ENCODE measurements at places on chromosomes 12 and 14.

DNA sequence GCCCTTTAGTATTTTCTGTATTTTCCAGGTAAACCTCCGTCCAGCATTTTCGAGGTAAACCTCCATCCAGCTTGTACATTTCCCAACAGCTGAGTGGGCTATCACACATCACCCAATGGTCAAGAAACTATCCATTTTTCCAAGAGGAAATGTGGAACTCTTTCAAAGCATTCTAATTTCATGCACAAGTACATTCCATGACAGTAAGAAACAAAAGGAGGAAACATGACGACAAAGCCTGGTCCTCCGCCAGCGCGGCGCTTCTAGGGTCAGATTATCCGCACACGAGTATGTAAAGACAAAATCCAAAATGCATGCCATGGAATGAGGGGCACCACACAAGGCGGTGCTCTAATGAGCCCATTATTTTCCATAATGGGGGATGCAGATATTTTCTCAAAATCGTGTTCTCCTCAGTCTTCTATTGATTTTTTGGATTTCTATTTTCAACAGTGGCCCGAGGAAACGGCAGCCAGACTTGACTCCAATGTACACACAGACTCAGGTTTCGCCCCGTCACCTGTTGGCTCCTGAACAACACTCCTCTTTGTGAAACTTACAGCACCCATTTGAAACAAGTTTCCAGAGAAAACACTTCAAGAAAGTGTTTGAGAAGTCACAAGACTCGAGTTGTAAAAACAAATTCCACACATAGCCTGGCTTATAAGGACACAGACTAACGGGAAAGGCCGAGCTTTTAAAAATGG is 107.4 kb downstream of the PRICKLE1 start:
- DNase-seq = no peak

- no peak for DNase-seq
These were observed 591.0 kb upstream of the ATP2B1 start for GRCh38 chr12:90299666-90300065.

DNA sequence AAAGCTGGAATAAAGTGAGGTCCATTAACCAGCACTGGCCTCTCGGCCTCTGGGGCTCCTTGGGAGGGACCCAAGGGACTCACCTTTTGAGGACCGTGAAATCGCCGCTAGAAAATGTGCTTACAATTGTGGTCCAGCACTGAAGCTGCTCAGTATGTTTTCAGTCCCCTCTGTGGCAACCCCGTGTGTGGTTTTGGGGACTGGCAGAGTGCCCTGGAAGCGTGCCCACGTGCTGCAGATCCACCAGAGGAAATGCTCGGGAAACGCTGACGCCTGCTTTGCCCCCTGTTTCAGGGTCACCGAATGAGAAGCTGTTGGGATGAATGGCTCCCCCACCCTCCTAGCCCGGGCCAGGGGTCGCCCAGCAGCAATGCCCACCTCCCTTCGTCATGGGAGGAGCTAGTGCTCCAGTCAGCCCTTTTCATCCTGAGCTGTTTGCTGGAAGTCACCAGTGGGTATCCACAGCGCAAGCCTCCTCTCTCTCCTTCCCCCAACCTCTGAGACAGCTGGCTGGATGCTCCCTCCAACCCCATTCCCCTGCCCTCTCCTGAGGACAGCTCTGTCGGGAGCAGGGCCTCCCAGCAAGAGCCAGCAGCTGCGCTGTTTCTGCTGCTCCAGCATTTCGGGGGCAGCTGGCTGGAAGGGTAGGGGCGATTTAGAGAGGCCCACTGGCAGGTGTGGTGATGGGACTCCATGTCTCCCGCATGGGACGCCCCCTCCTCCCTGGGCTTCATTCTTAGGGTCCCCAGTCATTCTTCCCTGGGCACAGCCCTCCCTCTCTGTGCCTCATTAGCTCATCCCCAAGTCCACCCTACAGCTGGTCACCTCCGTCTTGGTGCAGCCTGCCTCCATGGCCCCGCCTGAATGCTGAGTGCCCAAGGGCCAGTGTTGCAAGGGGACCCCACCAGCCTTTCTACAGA is 33.2 kb upstream of the PPP1R13B start:
- no peak for DNase-seq

DNA sequence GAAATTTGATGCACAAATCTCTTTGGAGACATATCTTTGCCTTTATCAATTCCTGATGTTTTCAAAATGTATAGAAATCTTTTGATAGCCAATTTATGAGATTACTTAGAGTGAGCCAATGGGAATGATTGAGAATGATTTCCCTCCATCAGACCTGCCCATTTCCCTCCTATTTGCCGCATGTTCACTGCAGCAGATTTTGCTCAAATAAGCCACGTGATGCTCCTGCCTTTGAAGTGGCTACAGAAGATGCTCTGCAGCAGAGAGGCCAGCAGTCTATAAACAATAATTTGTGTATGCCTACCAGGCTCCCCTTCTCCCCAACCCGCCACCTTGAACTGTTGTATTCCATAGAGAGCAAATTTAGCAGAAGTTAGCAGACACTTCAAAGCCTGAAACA is 21.9 kb downstream of the WIF1 start:
- DNase-seq = no peak

DNA sequence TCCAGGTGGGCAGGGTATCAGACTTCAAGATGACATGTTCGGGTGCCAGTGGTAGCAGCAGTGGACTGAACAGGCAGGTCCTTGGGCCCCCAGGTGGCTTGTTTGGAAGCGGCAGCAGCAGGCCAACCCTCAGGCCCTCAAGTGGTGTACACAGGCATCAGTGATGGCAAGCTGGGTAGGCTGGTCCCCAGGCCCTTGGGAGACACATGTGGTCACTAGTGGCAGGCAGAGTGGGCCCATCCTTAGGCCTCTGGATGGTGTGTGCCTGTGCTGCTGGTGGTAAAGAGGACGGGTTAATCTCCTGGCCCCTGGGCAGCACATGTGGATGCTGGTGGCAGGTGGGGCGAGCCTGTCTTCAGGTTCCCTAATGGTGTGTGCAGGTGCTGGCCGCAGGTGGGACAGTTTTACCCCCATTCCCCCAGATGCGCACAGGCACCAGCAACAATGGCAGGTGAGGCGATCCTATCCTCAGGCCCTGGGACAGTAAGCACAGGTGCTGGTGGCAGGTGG is 8.0 kb downstream of the OAS2 start:
- DNase-seq = no peak

DNA sequence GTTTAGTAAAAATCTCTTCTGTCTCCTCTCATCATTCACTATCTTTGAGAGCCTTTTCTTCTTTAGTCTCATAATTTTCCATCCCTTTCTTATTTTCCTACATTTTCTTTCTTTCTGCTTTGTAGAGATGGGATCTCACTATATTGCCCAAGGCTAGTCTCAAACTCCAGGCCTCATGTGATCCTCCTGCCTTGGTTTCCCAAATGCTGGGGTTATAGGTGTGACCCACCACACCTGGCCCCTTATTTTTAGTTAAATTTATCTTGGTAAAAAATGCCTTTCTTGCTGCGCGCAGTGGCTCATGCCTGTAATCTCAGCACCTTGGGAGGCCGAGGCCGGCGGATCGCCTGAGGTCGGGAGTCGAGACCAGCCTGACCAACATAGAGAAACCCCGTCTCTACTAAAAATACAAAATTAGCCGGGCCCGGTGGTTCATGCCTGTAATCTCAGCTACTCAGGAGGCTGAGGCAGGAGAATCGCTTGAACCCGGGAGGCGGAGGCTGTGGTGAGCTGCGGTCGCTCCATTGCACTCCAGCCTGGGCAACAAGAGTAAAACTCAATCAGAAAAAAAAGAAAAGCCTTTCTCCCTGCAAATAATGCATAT is 996 bp downstream of the SLC2A3 start:
- DNase-seq = no peak

GRCh38 chr14:103404032-103404918 is 19.1 kb downstream of the MARK3 start:
- no peak for DNase-seq

DNA sequence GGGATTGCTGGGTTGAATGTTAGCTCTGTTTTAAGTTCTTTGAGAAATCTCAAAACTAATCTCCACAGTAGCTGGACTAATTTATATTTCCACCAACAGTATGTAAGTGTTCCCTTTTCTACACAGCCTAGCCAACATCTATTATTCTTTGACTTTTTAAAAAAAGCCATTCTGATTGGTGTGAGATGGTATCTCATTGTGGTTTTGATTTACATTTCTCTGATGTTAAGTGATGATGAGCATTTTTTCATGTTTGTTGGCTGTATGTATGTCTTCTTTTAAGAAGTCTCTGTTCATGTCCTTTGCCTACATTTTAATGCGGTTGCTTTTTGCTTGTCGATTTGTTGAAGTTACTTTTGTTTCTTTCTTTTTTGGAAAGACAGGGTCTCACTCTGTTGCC is 301.1 kb upstream of the OR4E1 start:
- DNase-seq = no peak

- no peak for DNase-seq
These were observed 66.8 kb upstream of the CFL2 start for GRCh38 chr14:34781242-34781641.

GRCh38 chr14:68770553-68771286 is 22.1 kb downstream of the ZFP36L1 start:
- DNase-seq = no peak

DNA sequence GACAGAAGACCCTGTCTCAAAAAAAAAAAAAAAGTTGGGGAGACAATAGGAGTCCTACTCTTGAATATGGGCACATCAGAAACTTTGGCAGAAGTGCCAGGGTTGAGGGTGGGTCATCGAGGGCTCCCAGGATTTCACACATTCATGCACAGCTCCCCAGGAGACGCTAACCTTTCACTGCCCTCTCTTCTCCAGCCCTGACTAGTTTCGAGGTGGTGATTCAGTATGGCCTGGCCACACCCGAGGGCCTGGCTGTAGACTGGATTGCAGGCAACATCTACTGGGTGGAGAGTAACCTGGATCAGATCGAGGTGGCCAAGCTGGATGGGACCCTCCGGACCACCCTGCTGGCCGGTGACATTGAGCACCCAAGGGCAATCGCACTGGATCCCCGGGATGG is 29.4 kb upstream of the LRP1-AS start:
- no peak for DNase-seq

DNA sequence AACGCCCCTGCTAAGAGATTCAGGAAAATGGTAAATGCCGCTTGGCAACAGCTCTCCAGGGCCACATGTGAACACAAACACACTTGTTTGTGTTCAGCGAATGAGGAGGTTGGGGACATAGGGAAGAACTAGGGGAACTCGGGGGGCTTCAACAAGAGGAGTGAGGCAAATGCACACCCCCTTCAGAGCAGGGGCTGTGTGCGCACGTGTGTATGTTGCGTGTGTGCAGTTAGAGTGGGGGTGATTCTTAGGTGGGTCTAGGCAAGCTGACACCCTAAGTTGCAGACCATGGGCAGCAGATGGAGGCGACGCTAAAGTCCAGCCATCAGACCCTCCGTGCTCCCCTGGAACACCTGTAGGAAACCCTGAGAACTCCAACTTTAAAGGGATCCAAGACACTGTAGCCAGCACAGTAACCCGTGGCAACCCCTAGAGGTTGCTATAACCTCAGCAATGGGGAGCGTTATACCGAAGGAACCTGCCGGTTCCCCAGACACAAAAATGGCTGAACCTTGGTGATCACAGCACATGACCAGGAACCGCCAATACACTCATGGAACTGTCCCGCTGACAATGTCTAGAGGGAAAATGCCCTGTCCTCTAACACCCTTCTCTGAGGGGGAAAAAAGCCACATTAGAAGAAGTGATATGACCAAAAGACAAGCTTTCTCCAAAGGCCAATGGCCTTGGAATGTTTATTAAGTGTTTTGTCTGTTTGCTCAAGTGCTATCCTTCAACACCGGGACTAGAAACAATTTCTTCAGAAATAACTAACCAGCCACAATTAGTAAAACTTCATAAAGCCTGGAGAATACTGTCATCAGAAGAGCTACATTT is 86.5 kb upstream of the CEP83 start:
- peak; percentile 47 for DNase-seq

GRCh38 chr12:105100998-105101397 is 6.5 kb upstream of the WASHC4 start:
- no peak for DNase-seq

- DNase-seq = no peak
These were observed 11.8 kb downstream of the GCH1 start for GRCh38 chr14:54890788-54891187.

GRCh38 chr12:497501-498160 is 37.9 kb downstream of the B4GALNT3 start:
- no peak for DNase-seq

GRCh38 chr12:88431246-88431645 is 149.0 kb downstream of the KITLG start:
- DNase-seq = no peak

GRCh38 chr14:59753512-59753911 is 117.1 kb downstream of the RTN1 start:
- no peak for DNase-seq

- DNase-seq = no peak
These were observed 300.9 kb upstream of the SRRM4 start for GRCh38 chr12:118680356-118680963.

GRCh38 chr14:38208618-38209562 is 1.2 kb downstream of the SSTR1 start:
- DNase-seq = no peak

DNA sequence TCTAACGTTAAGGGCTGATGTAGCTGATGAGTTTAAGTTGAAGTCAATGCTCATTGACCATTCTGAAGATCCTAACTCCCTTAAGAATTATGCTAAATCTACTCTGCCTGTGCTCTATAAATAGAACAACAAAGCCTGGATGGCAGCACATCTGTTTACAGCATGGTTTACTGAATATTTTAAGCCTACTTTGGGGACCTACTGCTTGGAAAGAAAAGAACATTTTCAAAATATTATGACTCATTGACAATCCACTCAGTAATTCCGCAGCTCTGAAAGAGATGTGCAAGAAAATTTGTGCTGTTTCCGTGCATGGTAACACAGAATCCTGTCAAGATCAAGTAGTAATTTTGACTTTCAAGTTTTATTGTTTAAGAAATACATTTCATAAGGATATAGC is 35.0 kb upstream of the NAV3 start:
- DNase-seq = no peak

DNA sequence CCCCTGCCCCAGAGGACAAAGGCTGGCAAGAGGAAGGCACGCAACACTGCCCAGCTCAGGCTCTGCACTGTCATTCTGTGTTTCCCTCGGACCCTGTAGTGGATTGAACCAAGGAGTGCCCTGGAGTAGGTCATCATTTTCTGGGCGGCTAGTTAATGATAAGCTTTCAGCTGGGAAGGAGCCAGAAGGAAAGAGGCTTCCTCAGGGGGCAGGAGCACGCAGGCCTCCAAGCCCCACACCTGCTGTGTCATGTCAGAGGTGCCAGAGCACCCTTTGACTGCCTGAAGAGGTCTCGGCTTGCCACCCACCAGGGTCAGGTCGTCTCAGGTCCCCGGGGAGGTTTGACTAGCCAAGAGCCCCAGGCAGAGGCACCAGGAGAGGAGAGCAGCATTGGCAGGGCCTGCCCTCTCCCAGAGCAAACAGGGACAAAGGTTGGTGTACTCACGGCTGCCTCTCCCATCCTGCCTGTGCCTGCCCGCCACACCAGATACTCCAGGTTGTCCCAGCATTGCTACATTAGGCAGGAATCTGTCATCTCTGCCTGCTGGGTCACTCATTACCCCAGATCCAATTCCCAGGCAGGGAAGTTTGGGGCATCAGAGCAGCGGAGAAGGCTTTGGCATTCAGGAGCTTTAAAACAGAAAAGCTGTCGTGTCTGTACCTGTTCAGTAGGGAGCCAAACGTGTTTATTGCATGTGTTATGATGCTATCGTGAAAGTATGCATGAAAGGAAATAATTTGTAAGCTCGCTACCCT is 33.5 kb upstream of the ATP2A2 start:
- DNase-seq = no peak

GRCh38 chr14:23644195-23644918 is 8.2 kb downstream of the DHRS2 start:
- no peak for DNase-seq

Data from retinal pigment epithelial cell (primary cell).